Hematopoietic multipotent progenitor cell treated with erythropoietin and hydrocortisone succinate and interleukin-3 and kit ligand, for 17 days (in vitro differentiated cells): ENCODE measurements at places on chromosomes 13 and 19.

DNA sequence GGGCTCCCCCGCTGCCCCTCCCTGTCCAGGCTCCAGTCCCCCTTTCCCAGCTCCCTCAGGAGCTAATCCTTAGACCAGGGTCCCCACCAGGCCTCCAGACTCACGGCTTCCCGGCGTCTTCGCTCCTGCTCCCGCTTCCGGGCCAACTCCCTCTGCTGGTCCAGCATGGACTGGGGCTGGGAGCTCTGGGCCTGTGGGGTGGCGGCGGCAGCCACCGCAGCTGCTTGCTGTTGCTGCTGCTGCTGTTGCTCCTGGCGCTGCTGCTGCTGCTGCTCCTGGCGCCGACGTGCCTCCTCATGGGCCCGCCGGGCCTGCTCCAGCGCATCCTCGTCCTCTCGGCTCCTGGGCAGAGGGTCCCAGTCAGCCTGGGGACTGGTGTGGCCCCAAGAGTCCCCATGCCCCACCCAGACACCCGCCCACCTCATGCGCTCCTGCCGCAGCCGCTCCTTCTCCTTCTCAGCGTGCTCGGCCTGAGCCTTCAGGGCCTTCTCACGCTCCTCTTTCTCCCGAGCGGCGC lies 6.4 kb upstream of the EPHX3 start:
- DNase-seq = no peak

DNA sequence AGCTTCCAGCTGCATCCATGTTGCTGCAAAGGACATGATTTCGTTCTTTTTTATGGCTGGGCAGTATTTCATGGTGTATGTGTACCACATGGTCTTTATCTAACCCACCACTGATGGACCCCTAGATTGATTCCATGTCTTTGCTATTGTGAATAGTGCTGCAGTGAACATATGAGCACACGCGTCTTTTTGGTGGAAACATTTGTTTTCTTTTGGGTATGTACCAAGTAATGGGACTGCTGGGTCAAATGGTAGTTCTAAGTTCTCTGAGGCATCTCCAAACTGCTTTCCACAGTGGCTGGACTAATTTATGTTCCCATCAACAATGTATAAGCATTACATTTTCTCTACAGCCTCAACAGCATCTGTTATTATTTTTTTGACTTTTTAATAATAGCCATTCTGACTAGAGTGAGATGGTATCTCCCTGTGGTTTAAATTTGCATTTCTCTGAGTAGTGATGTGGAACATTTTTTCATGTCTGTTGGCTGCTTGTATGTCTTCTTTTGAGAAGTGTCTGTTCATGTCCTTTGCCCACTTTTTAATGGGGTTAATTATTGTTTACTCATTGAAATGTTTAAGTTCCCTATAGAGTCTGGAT lies 6.8 kb upstream of the UBE2L5 start:
- no peak for DNase-seq

GRCh38 chr19:18160971-18161635 lies 8.1 kb downstream of the PIK3R2 start:
- DNase-seq = peak; percentile 90

GRCh38 chr13:94849254-94849653 lies 136.9 kb upstream of the SOX21 start:
- no peak for DNase-seq

- DNase-seq = no peak
Observed at GRCh38 chr13:27186295-27186694, 14.7 kb upstream of the USP12 start.

DNA sequence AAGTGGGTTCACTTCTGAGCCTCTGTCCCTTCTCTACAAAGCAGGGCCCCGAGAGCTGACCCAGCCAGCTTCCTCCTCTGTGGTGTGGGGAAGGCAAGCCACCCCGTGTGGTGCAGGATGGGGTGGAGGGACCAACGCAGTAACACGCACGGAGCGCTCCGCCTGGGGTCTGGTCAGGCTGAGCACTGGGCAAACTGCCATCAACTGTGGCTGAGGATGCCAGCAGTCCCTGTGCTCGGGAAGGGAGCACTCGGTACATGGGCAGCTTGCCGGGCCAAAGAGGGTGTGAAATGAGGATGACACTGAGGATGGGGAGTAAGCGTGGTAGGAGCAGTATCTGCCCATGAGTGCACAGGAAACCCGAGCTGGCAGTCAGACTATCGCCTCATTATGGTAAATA lies 7.6 kb upstream of the GMIP start:
- DNase-seq = no peak

- DNase-seq = no peak
Observed at GRCh38 chr19:3693025-3693925, 7.0 kb downstream of the PIP5K1C start.

DNA sequence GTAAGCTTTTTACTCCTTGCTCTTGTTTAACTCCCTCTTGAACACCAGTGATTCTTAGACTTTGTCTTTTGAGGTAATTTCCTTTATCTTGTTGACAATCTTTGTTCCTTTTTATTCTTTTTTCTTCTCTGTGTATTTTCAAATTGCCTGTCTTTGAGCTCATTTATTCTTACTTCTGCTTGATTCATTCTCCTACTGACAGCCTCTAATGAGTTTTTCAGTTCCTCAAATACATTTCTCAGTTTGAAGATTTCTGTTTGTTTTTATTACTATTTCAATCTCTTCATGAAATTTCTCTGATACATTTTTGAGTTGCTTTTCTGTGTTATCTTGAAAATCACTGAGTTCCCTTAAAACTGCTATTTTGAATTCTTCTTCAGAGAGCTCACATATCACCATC lies 154.1 kb downstream of the ATP8A2 start:
- DNase-seq = no peak

DNA sequence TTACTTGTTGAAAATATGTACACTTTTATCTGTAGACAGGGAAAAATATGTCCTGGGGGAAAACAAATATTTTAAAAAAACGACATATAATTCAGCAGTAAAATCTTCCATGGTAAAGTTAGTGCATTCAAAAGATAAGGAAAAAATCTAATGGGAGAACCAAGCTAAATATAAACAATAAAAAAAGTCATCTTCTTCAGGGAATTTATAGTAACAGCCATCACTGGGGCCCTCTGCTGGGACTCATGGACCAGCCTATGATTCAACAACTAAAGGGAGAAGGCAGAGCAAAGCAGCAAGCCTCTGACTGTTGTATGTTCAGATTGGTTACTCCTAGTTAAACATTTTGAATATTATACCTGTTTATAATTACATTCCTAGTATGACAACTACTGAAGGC lies 93.0 kb downstream of the ITGBL1 start:
- DNase-seq = no peak

DNA sequence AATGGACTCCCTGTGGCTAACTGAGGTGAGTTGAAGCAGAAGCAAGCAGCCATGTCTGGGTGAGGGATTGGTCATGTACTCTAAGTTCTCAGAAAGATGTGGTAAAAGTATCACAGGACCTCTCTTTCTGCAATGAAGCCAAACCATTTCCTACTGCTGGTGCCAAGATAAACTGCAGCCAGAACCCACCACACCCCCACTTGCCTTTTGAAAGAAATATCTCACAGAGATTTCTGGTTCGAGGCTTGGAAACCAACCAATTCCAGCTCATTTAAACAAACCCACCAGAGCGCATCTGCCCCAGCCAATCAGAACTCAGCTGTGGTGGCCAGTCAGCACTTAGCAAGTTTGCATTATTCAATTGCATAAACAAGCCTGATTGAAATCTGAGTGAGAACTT lies 204.5 kb upstream of the ATXN8OS start:
- no peak for DNase-seq
